HepG2 (cell line): ENCODE measurements at places on chromosomes 13 and 19. TPM values are rescaled to one million over a fixed set of nuclear protein-coding genes. Genes with fewer than 3 reads are reported as not detected.

DNA sequence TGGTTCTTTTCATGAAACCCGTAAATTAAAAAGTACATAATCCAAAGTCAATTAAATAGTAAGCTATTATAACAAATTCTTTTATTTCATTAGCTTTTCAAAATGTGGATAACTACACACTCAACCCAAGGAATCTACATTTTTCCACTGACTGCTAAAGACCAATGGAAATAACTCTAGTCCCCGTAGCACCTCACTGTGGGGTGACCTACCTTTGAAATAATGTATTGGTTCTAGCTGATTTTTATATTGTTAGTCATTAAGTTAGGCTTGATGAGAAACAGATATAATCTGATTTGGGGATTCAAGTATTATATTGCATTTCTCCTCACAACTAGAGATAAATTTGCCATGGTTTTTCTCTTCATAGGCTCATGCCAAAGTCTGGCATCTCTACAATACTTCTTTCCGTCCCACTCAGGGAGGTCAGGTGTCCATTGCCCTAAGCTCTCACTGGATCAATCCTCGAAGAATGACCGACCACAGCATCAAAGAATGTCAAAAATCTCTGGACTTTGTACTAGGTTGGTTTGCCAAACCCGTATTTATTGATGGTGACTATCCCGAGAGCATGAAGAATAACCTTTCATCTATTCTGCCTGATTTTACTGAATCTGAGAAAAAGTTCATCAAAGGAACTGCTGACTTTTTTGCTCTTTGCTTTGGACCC, 37.3 kb downstream of the KL start:
- H3K4me1 ChIP-seq: peaks cover 33% of the 10 kb centered on the region
- H3K4me3 ChIP-seq: no peak overlapping the region
- no peaks in the 10 kb centered on the region for H3K27me3 ChIP-seq
- peak; percentile 85 for DNase-seq

DNA sequence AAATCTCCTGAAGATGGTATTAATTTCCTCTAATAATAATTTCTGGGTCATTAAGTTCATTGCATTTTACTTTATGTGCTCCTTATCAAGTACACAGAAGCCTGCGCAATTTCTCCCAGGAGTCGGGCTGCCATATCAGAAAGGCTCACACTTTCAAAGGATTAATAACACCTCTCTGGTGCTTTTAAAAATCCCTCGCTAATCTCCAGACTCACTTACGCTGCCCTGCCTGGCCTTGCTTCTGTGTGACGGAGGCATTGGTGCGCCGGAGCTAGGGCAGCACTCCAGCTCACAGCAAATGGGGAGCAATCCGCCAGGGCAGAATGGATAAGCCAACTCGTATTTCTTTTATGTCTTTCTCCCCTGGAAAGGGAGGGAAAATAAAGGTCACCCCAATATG, 300.8 kb downstream of the EFNB2 start:
- H3K4me3 ChIP-seq: no peak overlapping the region
- no peak for DNase-seq
- no peak overlapping the region for H3K27ac ChIP-seq
- H3K27me3 ChIP-seq: no peaks in the 10 kb centered on the region
- H3K36me3 ChIP-seq: no peaks in the 10 kb centered on the region
- no peaks in the 10 kb centered on the region for H3K4me1 ChIP-seq

DNA sequence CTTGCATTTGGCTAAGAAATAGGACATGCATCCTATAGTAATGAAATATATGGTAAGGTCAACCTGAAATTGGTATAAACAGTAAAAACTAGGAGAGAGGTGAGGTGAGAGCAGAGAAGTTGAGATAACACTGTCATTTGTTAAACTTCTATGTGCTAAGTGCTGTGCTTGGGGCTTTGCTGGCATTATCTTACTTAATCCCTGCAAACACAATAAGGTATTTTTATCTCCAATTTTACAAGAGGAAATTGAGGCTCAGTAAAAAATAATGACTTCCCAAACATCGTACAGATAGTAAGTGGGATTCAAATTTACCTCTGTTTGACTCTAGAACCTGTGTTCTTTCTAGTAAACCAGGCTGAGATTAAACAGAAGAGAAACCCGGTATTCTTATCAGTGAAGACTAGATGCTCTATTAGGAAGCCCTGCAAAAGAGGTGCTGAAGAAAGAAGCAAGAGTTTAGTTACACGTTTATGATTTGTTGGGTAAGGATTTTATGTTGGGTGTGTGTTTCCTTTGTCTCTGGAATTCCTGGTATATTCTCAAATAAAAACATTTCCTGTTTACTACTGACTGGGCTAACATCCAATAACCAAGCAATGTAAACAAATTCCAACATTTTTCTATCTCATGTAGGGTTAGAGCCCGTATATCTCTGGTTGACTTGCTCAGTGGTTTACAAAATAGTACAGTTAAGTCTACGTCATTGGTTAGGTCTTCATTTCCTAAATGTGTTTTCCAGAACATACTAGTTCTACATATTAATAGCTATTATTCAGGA, 137.3 kb upstream of the FNDC3A start:
- no peak overlapping the region for H3K4me3 ChIP-seq
- H3K27me3 ChIP-seq: no peaks in the 10 kb centered on the region
- H3K27ac ChIP-seq: no peak overlapping the region
- H3K4me1 ChIP-seq: no peaks in the 10 kb centered on the region
- no peak for DNase-seq

DNA sequence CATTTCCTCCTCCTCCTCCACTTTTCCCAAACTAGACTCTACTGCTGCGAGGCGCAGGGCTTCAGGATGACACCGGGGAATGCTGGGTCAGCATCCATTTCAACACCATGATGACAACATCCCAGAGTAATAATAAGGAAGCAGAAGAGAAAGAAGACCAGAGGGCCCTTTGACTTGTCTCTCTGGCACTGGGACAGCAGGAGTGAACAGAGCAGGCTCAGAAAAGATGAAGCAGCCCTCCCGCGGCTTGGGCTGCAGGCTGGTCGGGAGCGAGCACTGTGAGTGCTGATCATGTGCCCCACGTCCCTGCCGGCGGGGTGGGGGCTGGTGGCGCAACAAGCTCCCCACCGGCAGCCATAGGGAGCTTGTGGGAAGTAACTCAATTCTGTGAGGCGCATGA, 30.5 kb downstream of the RANBP3 start:
- no peak overlapping the region for H3K4me3 ChIP-seq
- H3K27me3 ChIP-seq: no peaks in the 10 kb centered on the region

Gene BST2
- total RNA-seq: 39.1 and 58.8 TPM in 2 replicates

- H3K4me3 ChIP-seq: no peak overlapping the region
- H3K27me3 ChIP-seq: no peaks in the 10 kb centered on the region; the same call in 1 of the 2 replicates
- peaks cover 45% of the 10 kb centered on the region for H3K4me1 ChIP-seq
- peak overlapping the region; percentile 25 for H3K27ac ChIP-seq
- no peak for DNase-seq
These were observed 47.9 kb downstream of the CERS4 start for GRCh38 chr19:8257052-8257443.

Gene PRTN3
- total RNA-seq: not detected in 2 replicates

GRCh38 chr19:36986601-36987000, 70.5 kb downstream of the ZNF568 start:
- no peak overlapping the region for H3K27ac ChIP-seq
- no peaks in the 10 kb centered on the region for H3K27me3 ChIP-seq
- H3K4me1 ChIP-seq: no peaks in the 10 kb centered on the region
- H3K4me3 ChIP-seq: no peak overlapping the region
- no peaks in the 10 kb centered on the region for H3K36me3 ChIP-seq
- DNase-seq: no peak

DNA sequence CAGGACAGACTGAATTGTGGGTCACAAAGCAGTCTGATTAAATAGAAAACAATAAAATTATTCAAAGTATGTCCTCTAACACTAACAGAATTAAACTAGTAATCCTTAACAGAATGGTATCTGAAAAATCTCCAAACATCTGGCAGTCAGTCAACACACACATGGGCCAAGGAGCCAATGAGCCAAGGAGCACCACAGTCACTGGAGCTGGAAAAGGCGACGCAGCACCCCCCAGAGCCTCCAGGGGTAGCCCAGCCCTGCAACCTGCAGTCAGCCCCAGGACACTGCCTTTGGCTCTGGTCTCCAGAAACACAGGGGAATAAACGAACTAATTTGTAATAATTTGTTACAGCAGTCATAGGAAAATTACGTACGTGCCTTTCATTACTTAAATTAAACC, 12.3 kb downstream of the TUBGCP3 start:
- no peak overlapping the region for H3K4me3 ChIP-seq
- H3K27ac ChIP-seq: no peak overlapping the region
- H3K4me1 ChIP-seq: peaks cover 20% of the 10 kb centered on the region
- no peaks in the 10 kb centered on the region for H3K27me3 ChIP-seq
- no peak for DNase-seq

DNA sequence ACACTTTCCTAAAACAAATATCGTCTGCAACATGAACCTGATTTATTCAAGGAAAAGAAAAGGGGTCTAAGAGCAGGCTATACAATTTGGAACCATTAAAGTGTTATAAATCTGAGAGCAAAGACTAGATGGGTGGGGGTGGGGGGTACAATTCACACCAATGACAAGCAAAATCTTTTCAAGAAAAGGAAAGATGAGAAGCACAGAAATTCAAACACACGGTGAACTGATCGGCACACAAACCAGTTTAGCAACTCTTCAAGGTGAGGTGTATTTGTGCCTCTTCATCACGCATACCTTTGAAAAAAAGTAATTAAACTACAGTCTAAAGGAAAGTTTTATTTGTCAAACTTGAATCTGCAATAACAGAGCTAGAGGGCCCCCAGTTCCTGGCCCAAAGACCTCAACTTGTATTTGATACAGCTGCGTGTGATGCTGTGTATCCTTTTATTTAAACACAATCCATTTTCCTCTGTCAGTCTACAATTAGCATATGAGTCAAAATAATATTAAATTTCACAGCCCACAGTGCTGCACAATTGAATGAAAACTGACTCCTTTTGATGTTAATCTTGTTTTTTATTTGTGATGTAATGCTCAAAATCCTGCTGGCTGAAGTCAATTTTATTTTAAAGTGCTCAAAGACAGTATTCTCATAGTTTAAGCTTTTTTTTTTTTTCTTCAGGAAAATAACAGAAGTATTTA, 14.2 kb downstream of the EFNB2 start:
- DNase-seq: no peak
- no peak overlapping the region for H3K4me3 ChIP-seq
- H3K27ac ChIP-seq: no peak overlapping the region
- H3K27me3 ChIP-seq: no peaks in the 10 kb centered on the region
- H3K4me1 ChIP-seq: no peaks in the 10 kb centered on the region
- H3K36me3 ChIP-seq: no peaks in the 10 kb centered on the region

Gene SLAIN1
- 4.5 and 4.8 TPM in 2 replicates for total RNA-seq

- no peaks in the 10 kb centered on the region for H3K36me3 ChIP-seq
- no peaks in the 10 kb centered on the region for H3K4me1 ChIP-seq
- no peak for DNase-seq
These were observed 27.7 kb upstream of the KCTD12 start for GRCh38 chr13:76913898-76914297.

Gene PTGER1
- total RNA-seq: not detected in 2 replicates

DNA sequence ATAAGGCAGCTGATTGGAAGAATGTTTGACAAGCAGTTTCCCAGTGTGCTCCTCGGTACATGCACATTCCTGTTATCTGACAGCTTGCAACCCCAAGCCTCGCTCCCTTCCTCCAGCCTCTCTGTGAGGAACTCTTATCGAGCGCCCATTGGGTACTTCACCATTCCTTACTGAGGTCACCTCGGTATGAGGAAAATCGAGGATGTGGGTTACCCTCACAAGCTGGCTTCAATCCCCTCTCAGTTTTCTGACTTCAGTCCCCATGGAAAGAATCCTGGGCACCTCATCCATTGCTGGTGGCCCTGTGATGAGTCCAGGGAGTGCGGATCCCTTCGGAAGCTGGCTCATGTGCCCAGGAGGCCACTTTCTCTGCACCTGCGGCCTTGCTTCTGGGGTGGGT, 17.3 kb downstream of the TEX29 start:
- H3K4me1 ChIP-seq: no peaks in the 10 kb centered on the region
- no peak overlapping the region for H3K4me3 ChIP-seq
- no peak for DNase-seq

GRCh38 chr19:56193981-56194640, 3.5 kb downstream of the ZSCAN5B start:
- no peak overlapping the region for H3K27ac ChIP-seq
- no peaks in the 10 kb centered on the region for H3K4me1 ChIP-seq
- H3K27me3 ChIP-seq: no peaks in the 10 kb centered on the region; the same call in 1 of the 2 replicates
- H3K4me3 ChIP-seq: no peak overlapping the region
